ENCODE measurements at places on chromosomes 5 and 9.

DNA sequence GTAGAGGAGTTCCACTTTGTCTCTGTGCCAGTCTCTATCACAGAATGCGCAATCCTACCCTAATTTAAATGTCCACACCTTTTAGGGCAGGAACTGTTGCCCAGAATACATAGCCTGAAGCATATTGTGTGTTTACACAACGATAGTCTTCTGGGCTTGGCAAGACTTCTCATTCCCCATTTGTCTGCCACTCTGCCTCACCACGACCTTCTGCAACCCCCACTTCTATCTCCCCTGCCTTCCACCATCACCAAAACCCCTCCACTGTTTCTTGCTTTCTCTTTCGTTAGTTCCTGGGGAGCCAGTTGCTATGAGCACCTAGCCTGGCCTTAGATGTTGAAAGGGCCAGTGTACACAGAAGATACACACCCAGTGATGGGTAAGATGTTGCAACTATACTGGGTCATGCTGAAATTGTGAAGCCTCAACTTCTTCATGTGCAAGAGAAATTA lies 883 bp upstream of the RNF145 start:
- DNase-seq = no peak

DNA sequence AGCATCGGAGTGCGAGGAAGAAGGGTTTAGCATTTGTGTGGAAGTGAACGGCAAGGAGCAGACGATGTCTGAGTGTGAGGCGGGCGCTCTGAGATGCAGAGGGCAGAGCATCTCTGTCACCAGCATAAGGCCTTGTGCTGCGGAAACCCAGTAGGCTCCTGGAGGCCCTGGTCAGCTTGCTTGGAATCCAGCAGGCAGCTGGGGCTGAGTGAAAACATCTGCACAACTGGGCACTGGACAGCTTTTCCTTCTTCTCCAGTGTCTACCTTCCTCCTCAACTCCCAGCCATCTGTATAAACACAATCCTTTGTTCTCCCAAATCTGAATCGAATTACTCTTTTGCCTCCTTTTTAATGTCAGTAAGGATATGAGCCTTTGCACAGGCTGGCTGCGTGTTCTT lies 72.1 kb downstream of the C7 start:
- DNase-seq = no peak

- no peak for DNase-seq
Observed at GRCh38 chr5:164303646-164304215, 798.3 kb downstream of the MAT2B start.

DNA sequence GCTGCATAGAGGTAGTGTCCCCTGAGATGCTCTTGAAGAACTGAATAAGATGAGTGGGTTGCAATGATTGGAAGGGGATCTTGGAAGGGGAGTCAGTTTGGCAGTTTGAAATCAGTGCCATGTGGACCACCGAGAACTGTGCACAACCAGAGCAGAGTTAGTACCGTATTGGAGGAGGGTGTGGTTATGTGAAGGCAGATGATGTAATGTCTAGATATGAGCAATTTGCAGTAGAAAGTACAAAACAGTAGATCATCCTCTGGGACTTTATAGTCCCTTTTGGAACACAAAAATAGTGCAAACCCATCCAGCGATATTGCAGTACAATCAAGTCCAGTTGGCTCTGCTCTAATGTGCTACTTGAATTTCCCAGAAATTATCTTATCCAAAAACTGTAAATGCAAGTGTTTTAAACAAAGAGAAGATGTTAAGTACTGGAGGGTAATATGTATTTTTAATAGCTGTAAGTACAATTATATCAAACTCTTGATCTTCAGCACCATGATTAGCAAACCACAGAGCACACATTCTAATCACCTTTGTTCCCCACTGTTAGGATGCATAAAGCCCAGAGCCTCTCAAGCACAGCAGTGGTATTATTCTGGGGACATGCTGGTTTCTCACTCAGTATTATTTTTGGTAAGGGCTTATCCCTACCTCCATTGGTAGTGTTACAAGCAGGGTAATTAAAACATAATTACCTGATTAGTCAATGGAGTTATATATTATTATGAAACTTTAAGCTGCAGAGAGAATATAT lies 41.5 kb downstream of the MEGF10 start:
- no peak for DNase-seq

DNA sequence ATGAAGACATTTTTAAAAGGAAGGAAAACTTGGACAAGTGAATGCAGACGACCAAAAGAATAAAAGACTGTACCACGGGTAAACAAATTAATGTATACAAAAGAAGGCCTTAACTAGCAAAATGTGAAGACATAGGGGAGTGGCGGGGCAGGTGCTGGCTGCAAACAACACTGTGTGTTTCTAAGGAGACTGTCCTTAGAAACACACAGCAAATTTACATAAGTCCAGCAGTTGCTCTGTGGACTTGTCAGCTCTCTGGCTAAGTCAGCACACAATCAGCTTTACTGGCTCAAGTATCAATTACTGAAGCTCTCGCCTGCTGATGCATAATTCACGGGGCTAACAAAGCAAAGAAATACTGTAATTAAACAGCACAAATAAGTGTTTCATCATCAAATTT lies 24.8 kb downstream of the PTBP3 start:
- DNase-seq = no peak

- DNase-seq = no peak
Observed at GRCh38 chr5:150402901-150403342, 9.8 kb downstream of the CD74 start.

Data from spinal cord (tissue), 10 donors.